ENCODE measurements at places on chromosomes 2 and 18.

DNA sequence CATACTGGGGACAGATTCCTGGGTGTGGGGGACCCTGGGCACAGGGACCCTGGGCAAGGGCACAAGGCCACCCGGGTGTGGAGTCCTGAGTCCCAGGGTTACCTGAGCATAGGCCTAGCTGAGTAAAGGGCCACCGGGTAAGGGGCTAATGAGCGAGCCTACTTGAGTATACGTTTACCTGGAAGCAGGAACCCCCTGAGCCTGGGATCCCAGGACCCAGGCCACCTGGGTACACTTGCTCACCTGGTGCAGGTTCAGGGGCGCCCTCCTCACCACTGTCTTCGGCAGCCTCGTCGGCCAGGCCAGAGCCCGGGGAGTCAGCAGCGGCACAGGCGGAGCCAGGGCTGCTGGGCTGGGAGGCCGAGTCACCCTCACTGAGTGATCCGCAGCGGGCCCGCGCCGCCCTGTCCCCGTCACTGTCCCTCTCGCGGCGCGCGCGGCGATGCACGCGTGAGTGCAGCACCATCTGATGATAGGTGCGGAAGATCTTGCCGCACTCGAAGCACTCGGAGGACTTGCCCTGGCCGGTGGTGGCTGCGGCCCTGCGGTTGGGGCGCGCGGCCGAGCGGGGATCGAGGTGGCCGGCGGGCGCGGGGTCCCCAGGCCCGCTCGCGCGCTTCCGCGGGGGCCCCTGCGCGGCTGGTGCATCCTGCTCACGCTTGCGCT lies 53.9 kb downstream of the ZNF516 start:
- no peak for DNase-seq

DNA sequence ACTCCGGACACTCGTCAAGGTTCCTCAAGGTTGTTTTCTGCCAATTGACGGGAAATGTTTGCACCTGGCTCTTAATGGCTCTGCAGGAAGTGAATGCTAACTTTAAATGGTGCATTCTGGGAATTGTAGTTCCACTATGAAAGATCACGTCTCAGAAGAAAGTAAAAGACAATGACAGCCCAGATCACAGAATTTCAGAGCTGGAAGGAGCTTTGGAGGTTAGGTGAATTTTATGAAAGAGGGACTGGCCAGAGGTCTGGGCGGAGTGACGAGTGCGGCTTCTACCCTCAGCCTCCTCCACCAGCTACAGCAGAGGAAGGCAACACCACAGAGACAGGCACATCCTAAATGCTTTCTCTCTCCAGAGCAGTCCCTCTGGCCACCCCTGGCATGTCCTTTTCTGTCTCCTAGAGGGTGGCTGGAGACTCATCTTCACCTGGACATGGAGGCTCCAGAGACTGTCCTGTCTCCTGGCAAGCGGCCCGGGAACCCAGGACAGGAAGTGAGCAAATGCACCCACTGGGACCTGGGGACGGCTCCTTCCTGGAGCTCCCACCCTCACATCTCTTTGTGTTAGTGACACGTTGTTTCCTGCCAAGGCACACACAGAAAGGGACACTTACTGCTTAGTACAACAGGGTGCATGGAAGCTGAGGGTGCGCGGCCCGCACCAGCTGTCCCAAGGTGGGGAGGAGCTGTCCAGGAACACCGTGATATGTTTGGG lies 19.4 kb downstream of the THAP4 start:
- no peak for DNase-seq

DNA sequence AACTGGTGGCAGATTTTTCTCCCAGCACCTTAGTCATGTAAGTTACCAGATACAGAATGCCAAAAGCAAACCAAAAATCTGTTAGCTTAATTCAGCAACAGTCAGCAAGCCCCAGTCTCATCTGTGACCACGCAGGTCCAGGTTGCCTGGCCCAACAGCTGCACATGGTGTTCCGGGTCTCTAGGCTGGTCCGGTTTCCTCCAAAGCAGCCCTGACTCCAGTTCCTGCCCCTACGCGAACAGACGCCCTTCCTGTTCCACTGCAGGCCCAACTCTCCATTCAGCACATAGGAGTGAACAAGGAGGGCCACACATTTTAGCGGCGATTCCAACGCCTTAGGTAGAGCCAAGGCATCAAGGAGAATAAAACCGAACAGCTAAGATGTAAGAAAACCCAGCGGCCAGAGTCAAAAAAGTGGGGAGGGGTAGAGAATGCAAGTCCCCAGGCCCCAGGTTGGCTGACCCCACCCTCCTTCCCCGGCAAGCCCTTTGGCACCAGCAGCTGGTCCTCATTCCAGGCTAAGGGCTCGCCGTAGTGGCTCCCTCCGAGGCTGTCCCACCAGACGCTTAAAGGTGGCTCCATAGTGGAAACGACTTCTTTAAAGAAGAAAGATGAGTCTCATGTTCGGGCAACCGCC lies 1.5 kb downstream of the STK25 start:
- no peak for DNase-seq

DNA sequence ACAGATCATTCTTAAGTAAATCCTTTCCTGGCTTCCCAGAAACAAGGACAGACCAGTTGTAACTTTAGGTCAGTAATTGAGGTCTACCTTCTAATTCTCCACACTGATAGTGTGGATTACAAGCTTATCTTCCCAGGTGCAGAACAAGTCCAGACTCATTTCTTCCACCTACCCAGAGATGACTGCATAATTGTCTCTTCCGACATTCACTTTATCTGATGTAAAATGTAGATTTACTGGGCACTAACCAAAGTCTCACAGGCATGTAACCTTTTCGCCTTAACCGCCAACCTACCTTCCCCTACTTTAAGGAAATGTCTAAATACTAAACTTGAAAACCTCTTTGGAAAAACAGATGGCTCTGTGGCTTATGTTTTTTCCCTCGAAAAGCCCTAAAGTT lies 96.2 kb downstream of the NCK2 start:
- no peak for DNase-seq

DNA sequence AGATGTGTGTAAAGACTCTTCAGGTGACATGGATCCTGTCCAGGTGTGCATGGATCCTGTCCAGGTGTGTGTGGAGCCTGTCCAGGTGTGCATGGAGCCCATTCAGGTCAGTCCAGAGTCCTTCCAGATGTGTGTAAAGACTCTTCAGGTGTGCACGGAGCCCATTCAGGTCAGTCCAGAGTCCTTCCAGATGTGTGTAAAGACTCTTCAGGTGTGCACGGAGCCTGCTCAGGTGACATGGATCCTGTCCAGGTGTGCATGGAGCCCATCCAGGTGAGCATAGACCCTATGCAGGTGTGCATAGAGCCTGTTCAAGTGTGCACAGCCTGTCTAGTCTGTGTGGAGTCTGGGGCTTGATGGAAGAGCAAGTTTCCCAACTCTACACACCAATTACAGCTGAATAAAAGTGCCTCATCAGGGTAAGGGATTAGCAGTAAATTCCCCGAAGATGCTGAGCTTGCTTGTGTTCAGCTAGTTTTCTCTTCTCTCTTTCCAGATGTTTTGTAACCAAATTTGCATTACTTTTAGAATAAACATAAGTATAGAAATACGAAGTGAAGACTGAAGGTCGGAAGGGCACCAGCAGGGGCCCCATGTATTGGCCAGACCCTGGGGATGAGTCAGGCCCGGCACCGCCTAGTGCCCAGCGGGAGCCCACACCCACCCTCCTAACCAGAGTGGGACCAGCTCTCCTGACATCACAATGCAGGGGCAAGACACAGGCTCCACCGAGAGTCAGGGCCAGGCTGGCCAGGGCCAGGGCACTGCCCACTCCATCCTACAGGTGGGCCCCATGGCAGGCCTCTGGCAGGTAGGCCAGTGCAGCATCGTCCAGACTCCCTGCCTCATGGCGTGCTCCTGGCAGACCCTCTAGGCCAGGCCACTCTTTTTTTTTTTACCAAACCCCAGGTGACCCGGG lies 38.6 kb upstream of the GPC1 start:
- no peak for DNase-seq

- no peak for DNase-seq
Observed at GRCh38 chr2:128032092-128032491, 4.2 kb upstream of the SAP130 start.

DNA sequence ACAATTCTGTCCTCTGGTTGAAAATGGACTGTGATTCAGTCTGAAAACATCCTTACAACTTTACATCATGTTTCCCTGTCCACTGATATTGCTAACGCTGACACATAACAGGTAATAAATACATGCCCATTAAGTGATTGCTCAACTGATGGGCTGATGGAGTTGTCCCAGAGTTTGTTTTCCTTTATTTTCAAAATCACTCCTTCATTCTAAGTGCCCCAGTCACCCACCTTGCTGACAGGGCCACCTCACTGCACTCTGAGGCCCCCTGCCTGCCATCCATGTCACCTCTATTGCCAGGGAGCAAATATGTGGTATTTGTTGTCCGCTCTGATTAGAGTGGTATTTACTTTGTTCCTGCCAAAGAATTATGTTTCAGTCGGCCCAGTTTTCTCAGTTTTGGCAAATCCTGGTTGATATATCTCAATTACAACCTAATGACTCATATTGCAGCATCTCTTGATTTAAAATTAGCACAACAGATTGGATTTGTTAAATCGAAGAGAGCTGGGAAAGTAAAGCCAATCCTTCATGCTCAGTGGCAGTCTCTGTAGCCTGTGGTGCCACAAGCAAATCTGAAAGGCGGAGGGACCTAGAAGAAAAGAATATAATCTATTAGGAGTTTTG lies 105.1 kb downstream of the RDH14 start:
- DNase-seq, result no peak

DNA sequence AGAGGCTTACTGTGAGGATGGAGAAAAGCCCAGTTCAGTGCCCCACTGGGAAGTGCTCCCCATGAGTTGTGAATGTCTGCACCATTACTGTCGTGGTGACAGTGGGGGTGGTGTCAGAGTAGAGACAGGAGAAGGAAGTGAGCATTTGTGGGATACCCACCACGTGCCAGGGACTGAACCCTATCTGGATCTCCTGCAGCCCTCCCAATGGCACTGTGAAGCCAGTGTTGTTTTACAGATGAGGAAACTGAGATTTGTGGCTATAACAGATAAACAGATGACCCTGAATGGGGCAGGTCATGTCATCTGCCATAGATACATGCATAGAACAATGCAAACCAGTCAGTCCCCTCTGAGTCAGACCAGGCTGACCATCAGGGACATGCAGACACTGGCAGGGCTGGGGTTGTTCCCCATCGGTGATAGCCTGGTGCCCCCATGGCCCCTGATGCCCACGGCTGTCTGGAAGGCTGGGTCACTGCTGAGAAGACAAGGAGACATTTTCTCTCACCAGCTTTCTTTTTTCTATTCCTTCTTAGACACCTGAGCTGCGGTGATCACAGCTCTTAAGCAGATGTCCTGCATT lies 60.8 kb downstream of the EMILIN2 start:
- DNase-seq, result no peak

DNA sequence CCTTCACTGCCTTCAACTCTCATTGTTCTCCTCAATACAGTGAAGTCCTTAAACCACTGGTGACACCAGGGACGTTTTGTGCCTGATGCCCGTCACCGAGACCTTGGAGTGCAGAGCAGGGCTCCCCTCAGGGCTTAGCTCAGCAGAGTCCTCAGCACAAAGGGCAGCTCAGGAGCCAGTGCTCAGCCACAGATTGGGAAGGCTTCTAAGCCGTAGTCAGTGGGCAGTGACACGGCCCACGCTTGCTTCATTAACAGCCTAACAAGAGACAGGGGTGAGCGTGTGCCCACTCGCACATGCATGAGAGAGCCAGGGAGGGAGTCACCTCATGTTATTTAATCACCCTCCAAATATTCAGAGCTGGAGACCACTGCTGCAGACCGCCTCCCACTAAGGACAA lies 137.5 kb downstream of the SH3RF3 start:
- DNase-seq, result no peak

DNA sequence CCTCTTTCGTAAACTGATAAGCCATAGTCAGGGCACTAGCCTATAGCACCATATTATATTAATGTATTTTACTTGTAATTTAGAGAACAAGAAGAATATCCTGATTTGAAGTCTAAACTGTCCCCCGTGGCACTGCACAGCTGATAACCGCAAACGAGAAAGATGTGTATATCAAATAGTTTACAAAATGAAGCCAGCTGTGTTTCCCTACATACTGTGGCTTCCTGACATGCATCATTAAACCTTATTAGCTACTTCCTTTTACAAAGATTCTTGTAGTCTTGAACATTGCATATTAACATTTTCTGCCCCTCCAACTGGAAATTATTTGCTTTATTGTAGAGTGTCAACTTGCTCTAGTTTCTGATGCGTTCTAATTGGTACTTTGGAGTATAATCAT lies 153.5 kb upstream of the NFATC1 start:
- no peak for DNase-seq

- DNase-seq, result no peak
Observed at GRCh38 chr2:156379071-156379470, 46.5 kb upstream of the NR4A2 start.

GRCh38 chr2:100642425-100642824 lies 79.6 kb downstream of the PDCL3 start:
- no peak for DNase-seq

DNA sequence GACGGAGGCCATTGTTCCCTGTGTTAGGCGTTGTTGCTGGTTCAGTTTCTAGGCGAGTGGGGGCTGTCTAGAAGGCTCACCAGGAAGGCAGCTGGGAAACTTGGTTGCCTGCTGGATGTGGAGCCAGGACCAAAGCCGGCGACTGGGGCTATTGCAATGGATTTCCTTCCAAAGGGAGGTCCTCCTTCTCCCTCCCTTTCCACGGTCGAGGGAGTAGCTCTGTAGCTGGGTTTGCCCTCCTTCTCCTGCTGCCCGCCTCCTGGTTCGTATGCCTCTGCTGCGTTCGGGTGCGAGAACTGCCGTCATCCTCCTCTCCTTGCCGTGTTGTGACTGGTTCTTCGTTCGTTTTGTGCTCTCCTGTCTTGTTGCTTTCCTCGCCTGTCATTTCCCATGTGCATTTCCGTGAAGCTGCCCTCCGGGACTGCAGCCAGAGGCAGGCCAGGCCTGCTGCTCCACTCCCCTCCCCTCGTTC lies 203.4 kb downstream of the NEDD4L start:
- DNase-seq, result no peak

GRCh38 chr18:39666541-39666940 lies 2100.9 kb upstream of the CELF4 start:
- DNase-seq, result no peak

DNA sequence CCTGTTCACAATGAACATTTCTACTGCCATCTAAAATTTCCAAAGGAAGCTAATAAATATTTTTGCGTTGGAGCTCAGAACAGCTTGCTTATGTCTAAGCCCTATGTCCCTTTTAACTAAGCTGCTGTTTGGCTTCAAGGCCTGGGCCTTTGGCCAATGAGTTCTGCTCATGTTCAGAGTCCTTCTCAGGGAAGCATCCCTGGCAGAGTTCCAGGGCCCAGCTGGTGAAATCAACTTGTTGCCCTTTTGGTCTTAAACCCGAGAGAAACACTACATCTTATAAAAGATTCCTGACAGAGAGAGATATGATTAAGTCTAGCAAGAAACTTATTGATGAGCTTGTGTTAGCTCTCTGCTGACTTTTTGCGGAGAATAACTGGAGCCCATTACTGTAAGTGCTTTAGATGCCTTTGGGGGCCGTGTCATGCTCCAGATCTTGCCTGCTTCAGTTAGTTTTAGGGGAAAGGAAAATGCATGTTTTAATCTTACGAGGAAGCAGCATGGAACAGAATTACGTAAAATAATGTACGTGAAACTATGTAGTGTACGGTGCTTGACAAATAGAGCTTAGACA lies 102.5 kb upstream of the NOSTRIN start:
- DNase-seq, result no peak

GRCh38 chr2:65504814-65505697 lies 72.7 kb upstream of the SPRED2 start:
- DNase-seq, result no peak
